ENCODE measurements at places on chromosomes 4 and X. TPM values are rescaled to one million over a fixed set of nuclear protein-coding genes. Genes with fewer than 3 reads are reported as not detected.

MAGED4B gene
- 18.2 TPM for total RNA-seq

GPRASP2 gene
- total RNA-seq: 0.59 TPM

MAGEC1 gene
- total RNA-seq: not detected

CACNA1F gene
- total RNA-seq: 6.7 TPM

PNMA5 gene
- total RNA-seq: 0.62 TPM

H2BW2 gene
- total RNA-seq: not detected

BEND2 gene
- total RNA-seq: not detected

- peak; percentile 47 for DNase-seq
These were observed 606 bp downstream of the CXorf58 start for GRCh38 chrX:23908219-23909004.

DNA sequence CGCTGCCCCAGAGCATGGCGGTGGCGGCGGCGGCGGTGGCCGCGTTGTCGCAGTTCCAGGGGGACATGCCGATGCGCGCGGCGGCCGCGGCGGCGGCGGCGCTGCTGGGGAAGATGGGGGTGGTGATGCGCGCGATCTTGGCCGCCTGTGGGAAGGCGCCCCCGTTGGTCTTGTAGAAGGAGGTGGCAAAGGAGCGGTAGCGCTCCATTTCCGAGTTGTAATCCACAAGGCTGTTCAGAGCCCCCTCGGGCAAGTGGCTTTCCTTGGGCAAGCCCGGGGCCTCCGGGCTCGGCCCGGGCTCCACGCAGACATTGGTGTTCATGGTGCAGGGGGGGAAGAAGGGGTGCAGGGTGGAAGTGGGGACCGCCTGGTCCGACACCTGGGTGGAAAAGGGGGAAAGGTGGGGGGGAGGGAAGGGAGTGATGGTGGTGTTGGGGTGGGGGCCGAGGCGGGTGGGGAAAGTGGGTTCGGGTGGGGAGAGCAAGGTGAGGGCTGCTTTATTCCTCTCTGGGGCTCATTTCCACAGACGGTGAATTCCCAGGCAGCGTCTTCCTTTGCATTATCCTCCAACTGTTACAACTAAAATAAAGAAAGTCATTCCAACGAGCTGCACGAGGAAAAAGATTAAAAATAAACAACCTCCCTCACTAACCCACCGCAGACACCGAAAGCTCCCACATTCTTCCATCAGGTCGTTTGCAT is 3.1 kb downstream of the CXXC4 start:
- DNase-seq: peak; percentile 41

DNA sequence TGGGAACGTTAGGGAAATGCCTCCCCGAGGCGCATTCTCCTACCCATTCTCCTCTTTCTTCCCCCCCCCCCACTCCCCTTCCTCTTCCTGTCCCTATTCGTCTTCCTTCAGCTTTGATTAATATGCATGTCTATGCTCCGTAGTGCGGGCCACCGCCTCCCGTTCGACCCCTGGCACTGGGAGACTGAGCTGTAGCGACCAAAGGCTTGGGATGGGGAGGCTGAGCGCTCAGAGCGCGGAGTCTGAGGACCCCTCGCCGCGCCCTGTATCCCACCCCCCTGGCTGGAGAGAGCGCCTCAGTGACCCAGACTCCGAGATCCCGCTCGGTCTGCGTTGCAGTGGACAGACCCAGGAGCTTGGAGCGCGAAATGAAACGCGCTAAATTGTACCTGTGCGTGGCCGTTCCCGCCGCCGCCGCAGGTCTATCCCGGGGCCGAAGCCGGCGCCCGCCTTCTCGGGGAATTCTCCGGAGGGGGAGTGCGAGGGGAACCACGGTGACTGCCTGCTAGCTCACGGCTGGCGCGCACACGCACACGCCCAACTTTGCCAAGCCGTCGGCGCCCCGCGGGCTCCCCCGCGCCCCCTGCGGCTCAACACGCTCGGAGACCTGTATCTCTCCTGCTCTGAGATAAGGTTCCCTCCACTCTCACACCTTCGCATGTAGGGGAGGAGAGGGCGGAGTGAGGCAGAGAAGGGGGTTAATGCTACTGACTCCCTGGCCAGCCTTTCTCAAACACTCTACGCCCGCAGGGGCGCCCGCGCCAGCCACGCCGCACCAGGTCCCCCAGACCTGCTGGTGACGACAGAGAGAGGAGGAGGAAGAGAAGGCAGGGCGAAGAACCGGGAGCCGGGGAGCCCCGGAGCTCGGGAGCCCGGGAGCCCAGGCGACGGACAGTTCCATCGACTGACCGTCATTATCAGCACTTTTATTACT is 1.5 kb upstream of the PTCHD1 start:
- no peak for DNase-seq

- no peak for DNase-seq
These were observed 126.2 kb upstream of the UGT8 start for GRCh38 chr4:114472269-114473032.

GRCh38 chr4:130820448-130820847 is 1724.5 kb downstream of the C4orf33 start:
- no peak for DNase-seq

- DNase-seq: no peak
These were observed 367.9 kb upstream of the FAM47C start for GRCh38 chrX:36640232-36640631.

DNA sequence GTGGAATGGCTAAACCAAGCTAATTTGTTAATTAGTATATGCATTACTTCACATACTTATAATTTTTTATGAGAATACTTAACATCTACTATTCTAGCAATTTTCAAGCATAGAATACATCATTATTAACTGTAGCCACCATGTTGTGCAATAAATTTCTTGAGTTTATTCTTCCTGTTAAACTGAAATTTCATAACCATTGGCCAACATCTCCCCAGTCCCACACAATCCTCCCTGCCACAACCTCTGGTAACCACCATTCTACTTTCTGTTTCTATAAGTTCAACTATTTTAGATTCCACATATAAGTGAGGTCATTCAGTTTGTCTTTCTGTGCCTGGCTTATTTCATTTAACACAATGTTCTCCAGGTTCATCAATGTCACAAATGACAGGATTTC is 208.5 kb downstream of the PPP4R3C start:
- no peak for DNase-seq

- no peak for DNase-seq
These were observed 241.9 kb upstream of the NWD2 start for GRCh38 chr4:37002625-37003024.

- no peak for DNase-seq
These were observed 154.5 kb upstream of the GALNT7 start for GRCh38 chr4:173014113-173014558.

DNA sequence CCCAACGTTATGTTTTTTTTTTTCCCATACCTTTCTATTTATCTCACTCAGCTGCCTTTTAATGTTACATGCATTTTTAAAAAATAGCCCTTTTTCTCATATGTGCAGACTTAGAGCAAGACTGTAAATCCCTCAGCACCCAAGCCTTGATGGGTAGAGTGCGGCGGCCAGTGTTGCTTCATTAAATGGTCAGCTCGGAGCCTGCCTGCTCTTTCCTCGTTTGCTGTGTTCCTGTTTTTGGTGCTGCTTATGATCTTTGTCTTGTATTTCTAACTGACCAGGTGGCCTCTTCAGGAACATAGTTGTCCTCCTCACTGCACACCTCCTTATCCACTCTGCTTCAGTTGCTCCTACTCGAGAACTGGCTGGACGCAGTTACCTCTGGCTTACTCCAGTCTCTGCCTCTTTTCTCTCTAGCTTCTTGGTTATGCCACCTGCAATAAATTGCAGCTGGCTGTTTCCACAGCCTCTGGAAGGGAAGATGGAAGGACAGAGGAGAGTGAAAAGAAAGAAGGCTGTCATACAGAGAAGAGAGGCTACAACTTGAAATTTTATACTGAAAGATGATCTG is 10.7 kb downstream of the RBPJ start:
- no peak for DNase-seq

DNA sequence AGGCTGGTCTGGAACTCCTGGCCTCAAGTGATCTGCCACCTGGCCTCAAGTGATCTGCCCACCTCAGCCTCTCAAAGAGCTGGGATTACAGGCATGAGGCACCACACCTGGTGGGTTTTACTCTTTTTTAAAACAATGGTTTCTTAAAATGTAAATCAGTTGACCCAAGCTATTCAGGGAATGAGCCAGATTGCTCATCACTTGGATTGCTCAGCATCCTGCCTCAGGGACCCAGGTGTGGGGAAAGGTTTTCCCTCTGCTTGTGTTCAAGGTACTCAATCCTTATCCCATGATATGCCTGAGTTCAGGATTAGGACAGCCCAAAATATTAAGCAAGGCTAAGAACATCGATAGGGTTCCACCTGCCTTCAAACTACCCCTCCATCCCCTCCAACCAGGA is 67.4 kb downstream of the CHRNA9 start:
- DNase-seq: no peak

DNA sequence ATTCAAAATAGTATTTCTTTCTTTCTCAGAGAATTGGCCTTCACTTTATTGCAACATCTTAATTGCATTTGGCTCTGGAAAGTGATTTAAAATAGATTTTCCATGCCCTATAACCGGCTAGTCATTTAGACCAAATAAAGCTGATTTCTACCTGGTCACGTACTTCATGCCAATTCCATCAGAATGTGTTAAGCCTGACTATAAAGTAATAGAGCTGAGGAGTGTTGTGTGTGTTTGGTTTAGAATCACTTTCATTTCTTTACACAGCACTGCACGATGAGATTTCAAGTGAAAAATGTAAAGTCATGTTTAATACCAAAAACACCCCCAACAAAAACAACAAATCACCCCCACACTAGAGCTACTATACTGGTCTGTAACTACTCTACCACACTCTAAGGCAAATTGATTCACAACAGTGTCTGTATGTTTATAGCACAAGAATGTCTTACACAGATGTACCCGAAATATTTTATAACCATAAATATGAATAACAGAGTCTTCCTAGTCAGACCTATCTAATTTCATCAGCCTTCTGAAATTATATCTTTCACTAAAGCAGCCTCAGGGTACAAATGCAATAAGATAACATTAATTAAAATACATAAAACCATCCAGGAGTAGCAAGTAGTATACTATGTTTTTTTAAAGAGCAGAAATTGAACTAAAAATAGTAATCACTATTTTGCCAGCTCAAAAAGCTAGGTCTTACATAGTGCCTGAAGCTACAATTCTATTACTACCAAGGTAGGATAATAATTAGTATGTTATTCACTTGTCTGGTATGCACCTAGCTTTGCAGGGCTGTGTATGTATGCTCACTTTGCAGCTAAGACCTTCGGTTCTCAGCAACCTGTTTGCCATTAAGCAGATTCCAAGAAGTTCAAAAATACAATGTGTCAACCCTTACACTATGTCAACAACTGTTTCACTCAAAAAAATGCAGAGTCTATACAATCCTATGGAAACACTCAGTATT is 28.4 kb downstream of the APBB2 start:
- no peak for DNase-seq

DNA sequence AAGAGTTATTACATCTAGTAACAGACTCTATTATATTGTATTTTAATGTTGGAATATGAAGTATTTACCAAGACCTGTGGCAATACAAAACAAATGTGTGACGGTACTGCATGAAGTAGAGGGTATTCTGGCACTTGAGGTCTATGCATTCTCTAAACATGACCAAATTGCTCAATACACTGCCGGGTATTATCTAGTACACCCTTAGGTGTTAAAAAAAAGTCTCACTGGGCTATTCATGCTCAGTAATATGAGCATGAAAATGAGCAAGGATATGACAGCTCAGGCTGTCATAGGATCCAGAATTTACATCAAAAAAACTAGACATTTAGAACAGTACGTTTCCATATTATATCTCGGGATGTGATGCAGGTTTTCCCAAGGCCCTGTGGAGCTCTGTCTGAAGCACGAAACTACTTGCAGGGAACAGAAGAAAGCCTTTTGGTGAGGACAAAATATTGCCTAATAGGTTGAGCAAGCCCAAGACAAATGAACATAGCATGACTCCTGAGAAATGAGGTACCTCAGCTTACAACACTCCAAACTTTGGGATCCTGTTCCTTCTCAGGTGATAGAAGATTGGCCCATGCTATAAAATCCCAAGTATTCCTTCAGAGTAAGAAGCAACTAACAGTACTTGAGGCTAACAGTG is 74.1 kb upstream of the MAOA start:
- no peak for DNase-seq

DNA sequence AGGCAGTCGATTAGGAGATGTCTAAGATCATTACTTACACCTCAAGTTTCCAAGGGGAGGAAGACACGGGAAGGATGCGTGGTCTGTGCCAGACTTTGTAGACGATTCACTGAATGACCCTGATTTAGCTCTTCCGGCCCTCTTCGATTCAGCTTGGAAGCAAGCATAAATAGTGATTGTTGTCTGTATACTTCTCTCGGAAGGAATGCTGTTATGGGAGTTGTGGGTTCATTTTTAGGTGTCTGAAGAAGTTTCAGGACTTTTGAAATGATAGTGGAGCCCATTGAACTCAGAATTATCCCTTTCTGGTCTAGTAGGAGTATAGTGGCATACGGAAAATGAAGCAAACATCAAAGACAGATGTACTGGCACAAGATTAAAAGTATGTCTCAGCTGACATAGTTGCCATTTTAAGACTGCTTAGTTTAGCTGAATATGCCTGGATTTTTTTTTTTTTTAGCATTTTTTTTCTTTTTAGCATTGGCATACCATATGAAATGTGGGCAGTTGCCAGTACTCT is 1.0 kb upstream of the ANKRD17 start:
- no peak for DNase-seq

DNA sequence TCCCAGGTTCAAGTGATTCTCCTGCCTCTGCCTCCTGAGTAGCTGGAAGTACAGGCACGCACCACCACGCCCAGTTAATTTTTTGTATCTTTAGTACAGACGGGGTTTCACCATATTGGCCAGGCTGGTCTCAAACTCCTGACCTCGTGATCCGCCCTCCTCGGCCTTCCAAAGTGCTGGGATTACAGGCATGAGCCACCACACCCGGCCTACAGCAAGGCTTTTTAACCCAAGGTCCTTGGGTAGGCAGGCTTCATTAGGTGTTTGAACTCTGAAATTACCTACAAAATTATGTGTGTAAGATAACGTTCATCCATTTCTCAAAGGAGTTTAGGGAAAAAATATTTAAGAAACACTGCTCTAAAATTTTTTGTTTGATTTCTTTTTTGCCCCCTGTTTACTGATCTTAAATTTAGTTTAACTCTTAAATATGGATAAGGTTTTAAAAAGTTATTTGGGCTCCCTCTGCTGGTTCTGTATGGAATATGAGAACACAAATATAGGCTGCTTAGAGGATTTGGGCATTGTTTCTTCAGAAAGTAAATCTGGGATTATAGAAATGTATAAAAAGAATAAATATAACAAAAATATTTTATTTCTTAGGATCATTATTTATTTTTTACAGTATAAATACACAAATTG is 92.8 kb downstream of the CBR4 start:
- no peak for DNase-seq

All from B cell (primary cell).